SK-N-MC (cell line): ENCODE measurements at places on chromosomes 1 and 21.

DNA sequence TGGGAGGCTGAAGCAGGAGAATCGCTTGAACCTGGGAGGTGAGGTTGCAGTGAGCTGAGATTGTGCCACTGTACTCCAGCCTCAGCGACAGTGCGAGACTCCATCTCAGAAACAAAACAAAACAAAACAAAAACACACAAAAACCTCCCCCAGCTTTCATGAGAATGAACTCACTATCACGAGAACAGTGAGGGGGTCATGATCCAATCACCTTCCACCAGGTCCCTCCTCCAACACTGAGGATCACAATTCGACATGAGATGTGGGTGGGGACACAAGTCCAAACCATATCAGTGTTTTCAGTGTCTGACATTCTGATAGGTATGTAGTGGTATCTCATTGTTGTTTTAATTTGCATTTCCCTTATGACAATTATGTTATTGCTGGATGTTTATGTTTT is 31.5 kb upstream of the DYRK1A start:
- no peak for DNase-seq

- DNase-seq = no peak
Observed at GRCh38 chr1:245645894-245646293, 491.1 kb downstream of the KIF26B start.

- no peak for DNase-seq
Observed at GRCh38 chr1:61618193-61618592, 106.7 kb downstream of the TM2D1 start.

DNA sequence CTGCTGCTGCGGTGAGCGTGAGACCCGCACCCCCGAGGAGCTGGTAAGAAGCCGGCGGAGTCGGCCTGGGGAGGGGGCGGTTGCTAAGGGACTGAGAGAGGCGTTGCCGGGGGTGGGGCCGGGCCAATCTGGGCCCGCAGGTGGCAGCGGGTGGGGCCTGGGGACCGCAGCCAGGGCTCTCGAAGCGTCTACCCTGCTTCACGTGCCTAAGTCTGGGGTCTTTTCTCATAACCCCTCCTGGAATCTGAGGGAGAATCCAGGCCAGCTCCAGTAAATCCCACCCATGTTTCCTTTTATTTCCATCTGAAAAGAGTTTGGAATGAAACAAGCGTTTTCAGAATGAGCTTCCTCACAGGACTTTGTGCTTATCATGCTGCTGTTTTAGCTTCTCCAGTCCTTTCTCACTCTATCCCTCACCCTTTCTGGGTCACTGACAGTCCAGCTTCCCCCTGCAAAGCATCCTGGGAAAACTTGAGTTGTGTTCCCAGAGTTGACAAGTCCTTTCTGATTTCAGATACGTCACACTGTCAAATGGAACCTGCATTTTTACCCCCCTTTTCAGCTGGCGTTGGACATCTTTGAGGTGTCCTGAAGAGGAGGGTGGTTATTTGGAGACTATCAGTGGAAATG is 431 bp downstream of the CLCN6 start:
- no peak for DNase-seq

- DNase-seq = no peak
Observed at GRCh38 chr1:201072922-201073321, 39.3 kb downstream of the CACNA1S start.

DNA sequence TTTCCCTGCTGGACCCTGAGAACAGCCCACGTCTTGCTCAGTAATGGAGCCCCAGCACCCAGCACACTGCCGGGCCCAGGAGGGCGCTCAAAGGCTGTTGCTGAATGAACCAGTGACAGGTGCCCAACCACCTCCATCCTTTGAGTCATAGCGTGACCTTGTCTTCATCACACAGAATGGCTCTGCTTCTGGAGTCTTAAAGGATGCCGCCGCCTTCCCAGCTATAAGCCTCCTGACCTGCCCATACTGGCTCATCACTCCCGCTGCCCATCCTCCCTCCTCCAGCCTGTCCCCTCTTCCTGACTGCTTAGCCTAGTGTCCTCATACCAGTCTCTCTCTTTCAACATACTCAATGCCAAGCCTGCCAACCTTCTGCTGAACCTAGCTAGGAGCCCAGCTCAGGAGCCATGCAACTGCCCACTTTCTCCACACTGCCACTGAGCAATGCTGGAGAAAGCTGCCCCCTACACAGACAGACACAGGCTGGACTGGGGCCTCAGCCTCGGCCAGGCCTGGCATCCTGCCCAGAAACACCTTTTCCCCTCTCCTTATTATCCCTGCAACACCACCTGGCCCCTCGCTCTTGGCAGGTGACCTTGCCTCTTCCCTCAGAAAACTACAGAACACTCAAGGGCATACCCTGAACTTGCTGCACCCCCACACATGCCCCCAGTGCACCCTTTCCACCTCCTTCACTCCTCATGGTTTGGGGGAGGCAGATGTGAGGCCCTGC is 14.1 kb downstream of the TTC39A start:
- no peak for DNase-seq

DNA sequence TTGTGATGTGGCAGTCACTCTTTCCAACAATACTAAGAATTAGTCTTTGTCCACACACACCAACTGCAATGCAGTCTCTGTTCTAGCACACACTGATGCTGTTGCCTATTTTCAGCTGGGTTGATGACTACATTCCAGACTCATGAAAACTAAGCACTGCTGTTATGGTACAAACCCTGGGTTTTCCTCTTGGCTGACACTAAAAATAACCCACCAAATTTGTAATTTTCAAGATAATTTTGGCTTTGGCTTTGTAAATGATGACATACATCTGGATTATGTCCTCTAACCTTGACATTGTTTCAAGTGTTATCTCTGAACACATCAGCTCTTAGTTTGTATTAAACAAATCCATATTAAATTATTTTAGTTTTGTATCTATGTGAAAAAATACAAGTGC is 444.8 kb downstream of the PTPRC start:
- no peak for DNase-seq

- DNase-seq = no peak
Observed at GRCh38 chr1:21633141-21633755, 35.9 kb downstream of the RAP1GAP start.

DNA sequence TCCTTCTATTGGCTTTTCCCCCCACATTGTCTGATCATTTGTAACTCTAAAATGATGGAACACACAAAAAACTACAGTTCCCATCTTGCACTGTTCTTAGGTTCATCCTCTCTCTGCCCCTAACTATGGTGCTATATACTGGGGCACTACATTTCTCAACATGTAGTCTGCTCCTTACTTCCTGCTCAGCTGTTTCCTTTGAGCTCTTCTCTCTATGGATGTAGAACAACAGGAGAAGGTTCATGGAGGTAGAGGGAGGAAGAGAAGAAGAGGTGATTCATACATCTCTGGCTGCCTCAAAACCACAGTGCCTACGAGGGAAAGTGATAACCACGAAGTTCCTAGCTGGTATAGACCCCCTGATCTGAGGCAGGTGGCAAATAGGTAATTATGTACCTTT is 7.0 kb upstream of the C1orf146 start:
- no peak for DNase-seq

DNA sequence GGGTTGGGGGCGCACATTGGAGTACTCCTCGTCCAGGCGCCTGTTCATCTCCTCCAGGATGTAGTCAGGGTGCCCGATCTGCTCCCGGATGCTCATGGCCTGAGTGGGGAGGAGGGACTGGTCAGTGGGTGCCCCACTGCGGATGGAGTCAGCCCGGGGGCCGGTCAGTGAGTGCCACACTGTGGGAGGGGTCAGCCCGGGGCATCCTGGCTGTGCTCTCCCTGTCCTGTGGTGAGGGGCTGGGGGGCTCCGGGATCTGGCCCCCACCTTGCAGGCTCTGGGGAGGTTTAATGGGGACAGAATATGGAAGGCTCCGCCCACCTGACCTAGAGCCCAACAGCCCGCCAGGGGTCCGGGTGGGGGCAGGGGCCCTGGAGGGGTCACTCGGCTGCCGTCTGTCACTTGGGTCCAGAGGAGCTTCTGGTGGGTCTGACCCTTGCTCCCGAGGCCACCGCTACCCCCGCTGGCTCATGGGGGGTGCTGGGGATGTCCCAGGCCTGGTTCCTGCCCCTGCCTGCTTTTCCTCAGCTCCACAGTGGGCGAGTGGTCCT is 8.8 kb downstream of the PRXL2B start:
- DNase-seq = no peak

DNA sequence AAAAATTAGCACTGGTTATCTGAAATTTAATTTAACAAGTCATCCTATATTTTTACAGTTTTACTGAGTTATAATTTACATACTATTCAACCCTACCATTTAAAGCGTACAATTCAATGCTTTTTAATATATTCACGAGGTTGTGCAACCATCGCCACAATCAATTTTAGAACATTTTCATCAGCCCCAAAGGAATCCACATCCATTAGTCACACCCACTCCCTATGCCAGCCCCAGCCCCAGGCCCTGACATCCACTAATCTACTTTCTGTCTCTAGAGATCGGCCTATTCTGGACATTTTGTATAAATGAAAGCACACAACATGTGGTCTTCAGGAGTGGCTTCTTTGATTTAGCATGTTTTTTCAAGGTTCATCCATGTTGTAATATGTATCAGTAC is 134.7 kb downstream of the PSMG1 start:
- peak; percentile 90 for DNase-seq

DNA sequence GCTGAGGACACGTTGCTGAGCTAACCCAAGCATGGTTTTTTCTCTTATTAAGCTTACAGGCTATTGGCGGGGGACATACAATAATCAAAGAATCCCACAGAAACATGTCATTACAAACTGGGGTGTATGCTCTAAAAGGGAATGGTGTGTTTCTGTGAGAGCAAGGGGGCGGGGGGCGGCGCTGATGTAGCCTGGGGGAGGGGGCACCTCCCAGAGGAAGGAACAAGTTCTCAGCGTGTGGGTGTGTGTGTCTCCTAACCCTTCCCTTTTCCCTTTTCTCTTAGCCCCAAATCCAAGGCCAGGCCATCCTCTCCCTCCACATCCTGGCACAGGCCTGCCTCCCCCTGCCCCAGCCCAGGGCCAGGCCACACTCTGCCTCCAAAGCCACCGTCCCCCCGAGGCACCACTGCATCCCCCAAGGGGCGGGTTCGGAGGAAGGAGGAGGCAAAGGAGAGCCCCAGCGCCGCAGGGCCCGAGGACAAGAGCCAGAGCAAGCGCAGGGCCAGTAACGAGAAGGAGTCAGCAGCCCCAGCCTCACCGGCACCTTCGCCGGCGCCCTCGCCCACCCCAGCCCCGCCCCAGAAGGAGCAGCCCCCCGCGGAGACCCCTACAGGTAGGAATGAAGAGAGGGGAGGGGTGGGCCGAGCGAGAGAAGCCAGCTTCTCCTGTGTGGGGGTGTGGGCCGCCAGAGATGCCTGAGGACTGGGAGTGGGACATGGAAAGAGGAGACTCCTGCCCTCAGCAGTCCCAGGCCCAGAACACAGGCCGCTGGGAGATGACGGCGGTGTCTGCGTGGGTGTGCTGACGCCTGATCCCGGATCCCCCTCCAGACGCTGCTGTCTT is 21.9 kb downstream of the MAP7D1 start:
- no peak for DNase-seq

- no peak for DNase-seq
Observed at GRCh38 chr1:211935448-211935970, 99.8 kb downstream of the INTS7 start.

DNA sequence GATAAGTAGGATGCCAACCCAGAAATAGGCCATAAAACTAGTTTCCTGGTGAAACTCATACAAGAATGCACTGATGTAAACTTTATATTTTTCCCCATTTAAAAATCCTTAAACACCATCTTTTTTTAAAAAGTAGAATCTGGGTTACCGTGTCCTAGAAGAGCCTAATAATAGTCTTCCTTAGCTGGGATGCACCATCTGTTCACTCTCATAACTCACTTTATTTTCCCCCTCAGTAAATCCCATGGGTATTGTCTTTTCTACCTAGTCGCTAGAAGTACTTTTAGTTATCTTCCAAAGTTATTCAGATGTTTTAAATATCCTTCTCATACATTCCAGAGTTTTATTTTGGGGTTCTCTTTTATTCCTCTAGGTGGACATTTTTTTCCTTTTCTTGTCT is 250.2 kb downstream of the PLA2G4A start:
- DNase-seq = no peak

DNA sequence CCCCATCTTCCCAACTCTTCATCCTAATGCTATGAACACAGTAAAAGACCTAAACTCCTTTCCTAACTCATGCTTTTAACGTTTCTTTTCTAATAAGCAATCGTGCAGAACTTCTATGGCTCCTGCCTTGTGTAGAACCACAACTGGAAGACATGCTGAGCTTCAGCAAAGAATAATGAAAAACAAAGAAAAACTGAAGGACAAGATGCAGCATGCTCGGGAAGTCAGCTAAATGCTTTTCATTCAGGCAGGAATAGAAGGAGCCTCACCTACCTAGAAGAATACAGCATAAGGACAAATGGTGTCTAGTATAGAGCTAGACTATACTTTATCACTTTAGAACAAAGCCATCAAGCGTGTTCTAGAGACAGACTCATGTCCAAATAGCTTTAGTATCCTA is 45.9 kb downstream of the LUZP1 start:
- no peak for DNase-seq
